NCI-H1105 (cell line): ENCODE measurements at places on chromosomes 1 and 21.

GRCh38 chr1:185821612-185822385 is 87.6 kb downstream of the HMCN1 start:
- DNase-seq = no peak

- DNase-seq = no peak
Measured at GRCh38 chr1:6059866-6060265, 14.2 kb downstream of the KCNAB2 start.

GRCh38 chr1:60965280-60965854 is 117.0 kb upstream of the NFIA start:
- no peak for DNase-seq

DNA sequence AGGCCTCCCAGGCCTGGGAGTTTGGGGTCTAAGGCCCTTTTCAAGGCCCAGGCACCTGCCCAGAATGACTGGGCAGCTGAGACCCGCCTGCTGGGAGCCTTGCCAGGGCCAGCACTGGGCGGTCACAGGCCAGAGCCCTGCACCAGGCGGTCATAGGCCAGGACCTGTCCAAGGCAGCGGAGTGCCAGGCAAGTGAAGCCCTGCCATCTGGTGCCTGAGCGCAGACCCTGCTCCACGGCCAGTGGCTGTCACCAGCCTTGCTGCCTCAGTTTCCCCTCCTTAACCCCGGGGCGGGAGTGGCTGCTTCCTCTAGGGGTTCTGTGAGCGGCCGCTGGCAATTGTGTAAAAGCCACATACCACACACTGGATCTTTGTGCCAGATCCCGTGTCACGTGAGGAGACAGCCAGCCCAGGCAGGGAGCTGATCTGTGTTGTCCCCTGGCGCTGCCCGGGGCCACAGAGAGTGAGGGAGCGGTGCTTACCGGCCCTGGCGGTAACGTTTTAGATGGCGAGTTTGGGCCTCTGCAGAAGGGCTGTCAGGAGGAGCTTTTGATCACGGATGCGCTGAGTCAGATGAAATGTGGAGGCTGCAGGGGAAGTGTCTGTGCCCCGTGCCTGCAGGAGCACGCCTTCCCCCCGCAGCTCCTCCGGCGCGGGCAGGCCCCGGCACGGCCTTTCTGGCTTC is 4.6 kb downstream of the COL18A1 start:
- no peak for DNase-seq

DNA sequence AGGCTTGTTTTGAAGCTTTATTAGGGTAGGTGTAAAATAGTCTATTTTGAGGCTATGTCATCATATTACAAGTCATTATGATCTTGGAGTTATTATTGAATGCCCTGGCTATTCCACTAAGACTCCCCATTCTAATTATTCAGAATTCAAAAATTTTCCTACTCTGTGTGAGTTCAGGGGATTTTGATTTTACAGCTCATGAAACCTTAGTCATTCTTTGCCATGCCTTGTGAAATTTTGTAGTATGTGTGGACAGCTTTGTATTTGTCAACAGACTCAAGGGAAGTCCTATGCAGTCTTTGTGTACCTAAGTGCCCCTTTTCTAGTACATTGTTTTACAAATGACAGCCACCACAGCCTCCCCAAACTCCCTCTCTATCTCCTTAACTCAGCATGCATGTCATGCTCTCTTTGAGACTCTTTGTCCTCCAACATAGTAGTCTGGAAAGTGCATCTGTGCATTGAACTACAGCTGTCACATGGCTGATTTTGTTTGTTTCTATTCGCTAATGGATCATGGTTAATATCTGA is 28.0 kb downstream of the CD1D start:
- no peak for DNase-seq

- no peak for DNase-seq
Measured at GRCh38 chr1:26761217-26761616, 26.5 kb upstream of the PIGV start.
